Activated CD8-positive, alpha-beta T cell treated with anti-CD3 and anti-CD28 coated beads for 36 hours (primary cell): ENCODE measurements at places on chromosomes 2 and 18.

- DNase-seq: no peak
Observed at GRCh38 chr2:189153619-189154018, 25.9 kb downstream of the COL5A2 start.

DNA sequence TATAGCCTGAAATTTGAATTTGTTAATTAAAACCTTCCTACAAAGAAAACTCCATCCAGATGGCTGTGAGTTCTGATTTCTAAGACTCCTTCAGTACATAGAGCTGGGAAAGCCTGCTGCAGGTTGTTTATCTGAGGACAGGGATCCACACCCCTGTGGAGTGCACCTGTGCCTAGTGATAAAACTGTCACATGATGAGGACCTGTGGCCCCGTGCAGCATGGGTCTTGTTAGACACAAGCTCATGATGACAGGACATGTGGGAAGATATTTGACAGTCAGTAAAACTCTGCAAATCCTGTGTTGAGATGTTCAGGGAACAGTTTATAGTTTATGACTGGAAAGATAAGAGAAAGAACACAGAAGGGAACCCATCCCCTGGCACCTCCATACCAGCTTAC is 133.2 kb upstream of the TMEM18 start:
- no peak for DNase-seq

GRCh38 chr2:215571689-215572088 is 135.8 kb upstream of the FN1 start:
- no peak for DNase-seq

- no peak for DNase-seq
Observed at GRCh38 chr18:50115095-50115494, 79.9 kb downstream of the MYO5B start.

DNA sequence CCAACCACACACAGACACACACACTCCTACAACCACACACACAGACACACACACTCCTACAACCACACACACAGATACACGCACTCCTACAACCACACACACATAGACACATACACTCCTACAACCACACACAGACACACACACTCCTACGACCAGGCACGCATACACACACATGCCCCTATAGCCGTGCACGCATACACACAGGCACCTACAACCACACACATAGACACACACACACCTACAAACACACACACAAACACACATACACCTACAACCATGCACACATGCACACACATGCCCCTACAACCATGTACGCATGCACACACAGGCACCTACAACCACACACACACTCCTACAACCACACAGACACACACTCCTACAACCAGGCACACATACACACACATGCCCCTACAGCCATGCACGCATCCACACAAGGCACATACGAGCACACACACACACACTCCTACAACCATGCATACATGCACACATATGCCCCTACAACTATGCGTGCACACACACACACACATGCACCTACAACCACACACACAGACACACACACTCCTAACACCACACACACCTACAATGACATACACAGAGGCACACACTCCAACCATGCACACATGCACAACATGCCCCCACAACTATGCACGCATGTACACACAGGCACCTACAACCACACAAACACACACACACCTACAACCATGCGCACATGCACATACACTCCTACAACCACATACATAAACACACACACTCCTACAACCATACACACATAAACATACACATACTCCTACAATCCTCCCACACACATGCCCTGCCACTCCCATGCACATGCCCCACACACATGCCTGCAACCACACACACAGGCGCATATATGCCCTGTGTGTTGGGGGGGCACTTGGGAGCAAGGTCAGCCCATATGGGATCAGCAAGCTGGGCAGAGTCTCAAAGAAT is 19.1 kb upstream of the TEX51 start:
- no peak for DNase-seq

DNA sequence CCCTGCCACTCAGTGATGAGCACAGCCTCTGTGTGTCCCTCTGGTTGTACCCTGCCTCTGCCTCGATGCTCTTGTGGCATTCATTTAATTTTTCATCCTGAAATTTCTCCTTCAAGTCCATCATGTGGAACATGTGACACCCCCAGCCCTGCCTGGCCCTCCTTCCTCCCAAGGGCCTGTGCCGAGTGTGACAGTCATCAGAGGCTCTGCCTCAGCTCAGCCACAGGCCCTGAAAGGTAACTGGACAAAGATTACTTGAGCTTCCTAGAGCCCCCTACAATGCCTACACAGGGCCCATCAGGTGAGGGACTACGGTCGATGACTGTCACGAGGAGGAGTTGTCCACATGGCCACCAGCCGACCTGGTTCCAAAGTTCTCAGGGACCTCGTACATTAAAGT is 75.1 kb downstream of the C1QL2 start:
- DNase-seq: no peak

GRCh38 chr2:32735348-32735747 is 107.5 kb downstream of the TTC27 start:
- no peak for DNase-seq

- DNase-seq: no peak
Observed at GRCh38 chr18:64002581-64002980, 32.7 kb downstream of the SERPINB8 start.

DNA sequence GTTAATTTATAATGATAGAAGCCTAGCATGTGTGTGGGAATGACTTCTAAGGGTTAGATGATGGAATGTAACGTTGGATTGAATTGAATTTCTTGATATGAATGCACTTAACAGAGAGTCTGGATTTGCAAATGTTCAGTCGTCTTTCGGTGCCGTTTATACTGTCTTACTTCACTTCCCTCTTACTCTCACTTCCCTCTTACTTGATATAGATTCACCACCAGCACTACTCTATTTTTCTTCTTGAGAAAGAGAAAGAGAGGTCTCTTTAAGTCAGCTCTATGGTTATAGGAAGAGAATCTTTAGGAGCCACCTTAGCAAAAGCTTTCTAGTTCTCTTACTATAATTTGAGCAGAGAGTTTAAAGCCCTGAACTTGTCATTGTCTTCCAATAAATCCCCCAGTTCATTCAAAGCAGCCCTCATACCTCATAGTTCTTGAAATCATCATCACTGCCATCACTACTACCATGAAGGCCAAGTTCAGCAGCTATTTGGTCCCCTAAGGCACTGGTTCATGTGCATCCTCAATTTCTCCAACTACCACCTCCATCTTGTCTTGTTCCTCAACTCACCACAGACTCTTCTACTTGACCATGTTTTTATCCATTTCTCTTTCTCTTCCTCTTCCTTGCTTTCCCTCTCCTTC is 501.7 kb upstream of the TCF4 start:
- DNase-seq: no peak

DNA sequence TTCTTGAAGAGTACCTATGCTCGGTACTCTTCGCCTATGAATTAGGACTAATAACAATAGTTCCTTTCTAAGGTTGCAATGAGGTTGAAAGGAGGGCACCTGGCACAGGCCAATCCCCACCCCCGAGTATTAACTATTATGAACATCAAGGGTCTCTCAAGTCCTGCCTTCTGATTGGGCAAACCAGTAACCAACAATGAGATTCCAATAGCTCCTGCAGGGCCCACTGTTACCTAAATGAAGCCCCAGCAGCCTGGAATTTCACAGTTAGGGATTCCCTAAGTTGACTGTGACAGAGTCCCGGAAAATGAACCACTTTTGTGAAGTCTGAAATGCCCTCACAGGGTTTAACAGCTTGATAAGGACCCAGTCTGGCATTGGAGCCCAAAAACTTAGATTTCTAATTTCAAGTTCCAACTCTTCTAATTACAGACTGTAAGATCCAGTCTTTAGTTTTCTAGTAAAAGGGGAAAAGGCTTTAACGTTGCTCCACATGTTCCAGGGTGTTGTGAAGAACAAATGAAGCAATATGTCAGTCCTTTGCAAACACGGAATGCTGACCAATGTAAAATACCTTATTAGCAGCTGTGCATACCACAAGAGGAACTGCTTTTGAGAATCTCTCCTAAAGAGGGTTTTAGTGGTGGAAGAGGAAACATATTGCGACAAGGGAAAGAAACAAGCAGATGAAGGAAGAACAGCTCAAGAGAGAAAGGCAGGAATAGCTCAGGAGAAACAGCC is 277.7 kb upstream of the MAP2 start:
- no peak for DNase-seq

- no peak for DNase-seq
Observed at GRCh38 chr2:120470041-120470965, 124.4 kb downstream of the INHBB start.

GRCh38 chr2:33184041-33184440 is 237.3 kb downstream of the LTBP1 start:
- DNase-seq: no peak

- no peak for DNase-seq
Observed at GRCh38 chr2:47056374-47056773, 98.7 kb downstream of the STPG4 start.

DNA sequence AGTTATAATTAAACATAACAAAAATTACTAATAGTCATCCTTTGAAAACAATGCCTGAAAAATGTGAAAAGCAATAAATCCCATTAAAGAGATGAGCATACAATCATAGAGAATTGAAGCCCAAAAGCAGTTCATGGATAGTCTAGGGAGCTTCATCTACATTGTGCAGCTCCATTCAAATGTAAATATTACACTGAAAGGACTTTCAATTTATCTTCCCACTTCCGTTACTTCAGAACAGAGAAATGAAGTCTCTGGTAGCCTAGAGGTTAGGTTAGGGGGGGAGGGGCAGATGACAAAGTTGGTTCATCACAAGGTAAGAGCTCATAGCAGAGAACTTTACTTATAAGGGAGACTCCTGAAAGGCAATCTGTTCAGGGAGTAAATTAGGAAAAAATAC is 126.6 kb upstream of the RGPD4 start:
- DNase-seq: no peak

DNA sequence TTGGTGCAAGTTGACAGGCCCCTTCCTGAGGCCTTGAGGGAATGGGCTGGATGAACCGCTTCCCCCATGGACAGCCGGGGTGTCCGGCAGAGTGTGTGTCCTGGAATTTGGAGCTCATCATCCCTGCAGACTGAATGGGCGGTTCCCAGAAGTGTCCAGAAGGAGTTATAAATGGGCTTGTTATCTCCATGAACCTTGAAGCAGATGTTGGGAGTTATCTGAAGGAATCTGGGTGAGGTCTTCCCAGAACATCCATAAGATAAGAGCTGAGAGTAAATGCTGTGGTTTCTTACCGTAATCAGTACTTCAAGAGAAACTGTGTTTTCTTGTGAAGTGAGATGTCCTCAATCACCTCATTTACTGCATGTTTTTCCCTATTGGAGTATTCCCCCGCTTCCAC is 21.1 kb downstream of the PLB1 start:
- no peak for DNase-seq

DNA sequence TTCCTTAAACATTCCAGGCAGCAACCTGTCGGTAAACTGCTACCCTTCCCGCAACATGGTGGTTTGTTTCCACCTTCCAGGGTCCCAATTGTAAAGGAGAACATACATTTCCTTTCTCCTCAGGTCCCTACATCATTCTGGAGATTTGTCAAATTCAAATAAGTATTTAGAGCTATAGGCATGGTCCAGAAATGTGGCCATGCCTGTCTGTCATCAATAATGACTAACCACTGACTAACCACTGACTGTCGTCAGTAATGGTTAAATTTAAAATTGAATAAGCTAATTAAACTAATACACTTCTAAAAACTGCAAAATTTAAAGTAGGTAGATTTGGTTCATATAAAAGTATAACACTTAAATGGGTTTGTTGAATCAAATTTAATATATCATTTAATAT is 984.0 kb upstream of the SLC39A10 start:
- DNase-seq: no peak

GRCh38 chr18:8208716-8209115 is 400.5 kb upstream of the RAB12 start:
- DNase-seq: no peak

DNA sequence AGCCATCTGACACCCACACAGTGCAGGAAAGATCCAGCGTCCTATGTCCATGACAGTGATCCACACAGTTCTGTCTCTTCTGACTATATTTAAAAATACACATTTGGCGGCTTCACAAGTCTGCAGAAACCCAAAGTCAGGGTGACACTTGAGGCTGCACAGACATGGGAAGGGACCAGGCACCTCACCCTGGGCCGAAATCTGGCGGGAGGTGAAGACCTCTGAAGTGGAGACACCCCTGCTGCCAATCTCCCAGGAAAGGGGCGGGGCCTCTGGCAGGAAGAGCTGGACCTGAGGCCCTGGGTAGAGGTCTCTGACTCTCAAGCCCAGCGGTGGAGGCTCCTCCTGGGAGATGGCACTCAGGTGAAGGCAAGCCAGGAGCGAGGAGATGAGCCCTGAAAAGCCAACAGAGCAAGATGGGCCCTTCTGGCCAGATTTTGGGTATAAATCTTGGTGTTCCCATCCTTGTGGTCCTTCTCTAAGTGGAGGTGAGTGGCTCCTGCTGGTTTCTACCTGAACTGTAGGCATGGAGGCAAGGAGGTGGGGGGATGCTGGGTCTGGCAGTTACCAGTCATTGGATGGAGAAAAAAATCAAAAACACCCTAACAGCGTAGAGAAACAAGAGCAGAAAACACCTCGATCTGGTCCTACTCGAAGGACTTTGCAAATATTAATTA is 248.4 kb downstream of the HDAC4 start:
- DNase-seq: no peak

DNA sequence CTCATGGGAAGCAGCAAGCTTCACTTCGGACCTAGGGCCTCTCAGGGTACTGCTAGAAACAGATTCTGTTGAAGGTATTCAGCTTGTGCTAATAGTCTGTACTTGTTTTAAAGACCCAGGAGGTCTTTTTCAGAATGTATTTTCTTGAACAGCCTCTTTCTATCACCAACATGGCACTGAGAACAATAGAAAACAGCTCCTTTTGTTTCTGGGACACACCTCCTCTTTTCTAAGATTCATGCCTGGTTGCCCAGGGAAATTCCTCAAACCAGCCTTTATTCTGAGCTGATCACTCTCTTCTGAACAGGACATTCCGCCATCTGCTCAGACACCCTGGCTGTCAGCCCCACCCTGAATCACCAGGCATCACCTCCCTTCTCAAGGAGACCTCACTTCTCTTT is 389.6 kb downstream of the TGIF1 start:
- DNase-seq: no peak

DNA sequence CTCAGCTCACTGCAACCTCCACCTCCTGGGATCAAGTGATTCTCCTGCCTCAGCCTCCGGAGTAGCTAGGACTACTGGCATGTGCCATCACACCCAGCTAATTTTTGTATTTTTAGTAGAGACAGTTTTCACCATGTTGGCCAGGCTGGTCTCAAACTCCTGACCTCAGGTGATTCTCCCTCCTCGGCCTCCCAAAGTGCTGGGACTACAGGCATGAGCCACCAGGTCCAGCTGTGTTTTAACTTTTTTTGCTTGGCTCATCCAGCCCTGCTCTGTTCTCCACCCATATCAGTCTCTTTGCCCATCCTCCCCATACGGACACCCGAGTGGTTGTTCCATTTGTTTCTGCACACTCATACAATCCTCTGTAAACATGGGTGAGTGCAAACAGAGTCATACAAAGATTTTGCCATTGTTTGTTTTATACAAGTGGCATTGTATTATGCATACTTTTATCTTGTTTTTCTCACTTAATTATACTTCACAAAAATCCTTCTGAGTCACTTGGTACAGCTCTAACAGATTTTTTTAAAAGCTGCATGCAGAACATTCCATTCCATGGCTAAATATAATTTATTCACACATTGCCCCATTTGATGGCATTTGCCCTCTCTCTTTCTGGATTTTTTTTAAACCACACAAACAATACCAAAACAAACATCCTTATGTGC is 5.3 kb downstream of the APOB start:
- no peak for DNase-seq

GRCh38 chr2:184654945-184655344 is 56.6 kb downstream of the ZNF804A start:
- no peak for DNase-seq

GRCh38 chr18:56952026-56952425 is 194.9 kb upstream of the BOD1L2 start:
- no peak for DNase-seq
